ENCODE measurements at places on chromosomes 4 and X.

GRCh38 chr4:162497564-162498167 is 333.9 kb upstream of the FSTL5 start:
- peak; percentile 25 for DNase-seq

DNA sequence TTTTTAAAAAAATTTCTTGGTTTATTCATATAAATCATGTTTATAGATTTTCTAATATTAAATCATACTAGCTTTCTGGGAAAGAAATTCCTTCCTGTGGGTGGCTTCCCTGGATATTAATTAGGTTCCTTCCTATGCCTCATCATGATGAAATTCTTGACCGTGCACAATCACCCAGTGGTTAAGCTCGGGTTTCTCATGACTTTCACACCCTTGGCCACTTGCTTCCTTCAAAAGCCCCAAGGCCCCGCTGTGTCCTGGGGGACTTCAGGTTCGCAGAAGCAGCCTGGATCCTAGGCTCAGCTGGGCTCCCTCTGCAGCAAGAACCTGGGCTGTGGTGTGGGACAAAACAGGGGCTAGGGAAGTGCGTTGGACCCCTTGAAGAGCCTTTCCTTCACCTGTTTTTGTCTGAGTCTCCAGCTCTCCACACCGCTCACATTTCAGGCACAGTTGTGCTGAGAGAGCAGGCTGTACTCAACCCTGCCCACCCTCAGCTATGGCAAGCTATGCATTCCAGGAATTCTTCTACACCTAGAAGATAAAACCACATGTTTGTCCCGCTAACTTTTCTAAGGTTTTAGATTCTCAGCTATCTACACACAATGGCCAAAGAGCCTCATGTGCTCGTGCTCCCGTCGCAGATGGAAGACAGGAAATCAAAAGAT is 48.9 kb upstream of the TMSB15B start:
- no peak for DNase-seq

DNA sequence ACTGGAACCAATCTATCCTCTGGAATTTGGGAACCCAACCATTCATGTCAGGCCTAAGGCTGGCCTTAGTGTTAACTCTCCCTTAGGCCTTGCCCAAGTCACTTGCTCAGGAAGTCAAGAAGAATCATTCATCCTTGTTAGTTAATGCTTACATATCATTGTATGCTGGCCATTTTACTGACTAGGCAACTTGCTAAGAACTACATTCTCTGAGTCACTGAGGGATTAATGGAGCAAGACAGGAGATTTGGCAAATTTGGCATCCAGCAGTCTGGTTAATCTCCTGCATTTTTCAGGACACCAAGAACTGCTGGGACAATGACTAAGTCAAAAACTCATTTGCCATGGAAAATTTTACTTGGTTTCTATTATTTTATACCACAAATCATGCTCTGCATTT is 115.8 kb upstream of the DDIT4L start:
- no peak for DNase-seq

GRCh38 chr4:114062499-114062898 is 83.1 kb upstream of the ARSJ start:
- DNase-seq: no peak

DNA sequence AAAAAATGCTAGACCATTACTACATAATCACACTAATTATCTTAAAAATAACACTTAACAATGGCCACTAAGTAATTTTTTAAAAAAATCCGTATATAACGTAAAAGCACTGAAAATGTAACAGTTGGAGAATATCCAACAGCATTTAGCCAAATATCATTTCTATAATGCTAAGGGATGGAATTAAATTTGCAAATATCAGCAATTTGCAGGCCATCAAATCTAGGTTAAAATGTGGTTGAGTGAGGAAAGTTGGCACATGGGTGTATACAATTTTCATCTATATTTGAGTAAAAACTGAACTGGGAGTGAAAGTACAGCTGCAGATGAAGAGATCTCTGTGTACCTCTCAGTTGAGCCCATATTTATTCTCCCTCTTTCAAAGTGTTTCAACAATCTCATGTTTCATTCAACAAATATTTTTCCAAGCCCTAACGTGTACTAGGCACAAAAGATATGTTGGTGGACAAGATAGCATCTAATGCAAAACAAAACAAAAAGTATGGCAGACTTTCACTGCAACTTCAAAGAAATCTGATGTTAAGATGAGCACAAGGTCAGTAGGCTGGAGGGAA is 63.0 kb downstream of the MBNL3 start:
- no peak for DNase-seq

- DNase-seq: no peak
Measured at GRCh38 chr4:86482306-86483172, 111.6 kb upstream of the PTPN13 start.

GRCh38 chr4:121049072-121049599 is 23.2 kb downstream of the NDNF start:
- no peak for DNase-seq

- no peak for DNase-seq
Measured at GRCh38 chr4:52550186-52550585, 108.9 kb downstream of the USP46 start.

GRCh38 chr4:23861897-23862296 is 27.9 kb downstream of the PPARGC1A start:
- DNase-seq: no peak

- DNase-seq: no peak
Measured at GRCh38 chrX:119638725-119639471, 32.7 kb upstream of the NKRF start.

DNA sequence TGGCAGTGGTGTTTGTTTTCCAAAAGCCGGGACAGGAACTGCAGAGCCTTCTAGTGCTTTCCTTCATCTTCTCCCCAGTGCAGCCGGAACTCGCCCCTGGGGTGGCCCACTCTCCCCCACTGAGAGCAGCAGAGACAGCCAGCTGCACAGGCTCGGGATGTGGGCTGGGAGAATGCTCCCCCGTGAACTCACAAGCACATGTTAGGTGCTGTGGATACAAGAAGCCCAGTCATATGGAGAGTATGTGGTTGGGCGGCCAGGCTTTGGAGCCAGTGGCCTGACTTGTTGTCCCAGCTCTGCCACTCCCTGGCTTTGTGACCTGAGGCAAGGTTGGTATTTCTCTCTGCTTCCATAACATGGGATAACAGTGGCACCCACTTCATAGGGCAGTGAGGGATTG is 9.4 kb upstream of the KIAA0232 start:
- DNase-seq: no peak

DNA sequence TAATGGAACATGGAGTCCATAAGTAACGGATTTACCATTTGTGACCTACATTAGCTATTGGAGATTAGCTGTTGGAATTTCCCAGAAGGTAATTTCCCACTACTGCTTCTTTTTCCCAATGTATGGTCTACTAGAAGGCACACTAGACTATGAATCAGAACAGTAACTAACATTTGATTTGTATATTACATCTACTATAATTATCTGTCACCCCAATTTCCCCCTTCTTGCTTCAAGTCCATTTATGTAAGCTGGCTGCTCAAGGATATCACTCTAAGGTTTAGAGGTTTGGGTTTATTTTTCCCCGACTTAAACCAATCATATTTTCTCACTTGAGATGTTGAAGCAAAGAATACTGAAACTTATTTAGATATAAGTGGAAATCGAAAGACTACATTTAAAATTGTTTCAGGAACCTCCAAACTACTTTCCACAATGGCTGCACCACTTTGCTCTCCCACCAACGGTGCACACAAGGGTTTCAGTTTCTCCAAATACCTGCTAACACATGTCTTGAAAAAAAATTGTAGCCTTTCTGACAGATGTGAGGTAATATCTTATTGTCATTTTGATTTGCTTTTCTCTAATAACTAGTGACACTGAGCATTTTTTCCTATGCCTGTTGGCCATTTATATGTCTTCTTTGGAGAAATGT is 33.3 kb upstream of the H2AZ1 start:
- no peak for DNase-seq

DNA sequence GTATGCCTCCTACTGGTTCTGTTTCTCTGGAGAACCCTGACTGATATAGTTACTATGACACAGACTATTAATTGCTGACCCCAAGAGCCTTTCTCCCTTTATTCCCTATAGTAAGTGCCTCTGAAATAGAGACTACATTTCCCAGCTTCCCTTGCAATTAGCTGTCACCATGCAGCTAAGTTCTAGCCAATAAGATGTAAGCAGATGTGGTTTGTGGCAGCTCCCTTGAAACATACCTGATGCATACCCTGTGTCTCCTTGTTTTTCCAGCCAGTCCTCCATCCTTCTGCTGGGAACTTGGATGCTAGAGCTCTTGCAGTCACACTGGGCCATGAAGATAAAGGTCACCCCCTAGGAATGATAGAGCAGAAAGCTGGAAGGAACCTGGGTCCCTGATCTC is 9.7 kb upstream of the TMEM165 start:
- no peak for DNase-seq

- no peak for DNase-seq
Measured at GRCh38 chrX:46559062-46559461, 13.8 kb upstream of the ZNF674 start.

DNA sequence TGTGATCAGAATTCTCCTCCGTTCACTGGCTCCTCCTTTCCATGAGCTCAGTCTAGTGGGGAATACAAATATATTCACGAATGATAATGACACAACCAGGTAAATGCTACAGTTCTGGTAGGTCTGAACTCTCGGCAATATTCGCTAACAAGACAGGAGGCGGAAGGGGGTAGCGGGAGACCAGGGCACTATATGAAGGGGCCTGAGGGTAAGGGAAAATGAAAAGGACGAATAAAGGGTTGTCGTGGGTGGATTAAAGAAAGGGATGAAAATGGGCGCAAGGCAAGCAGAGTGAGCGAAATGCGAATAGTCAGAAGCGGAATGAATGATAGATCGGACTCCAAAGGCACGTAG is 743 bp downstream of the NKAP start:
- DNase-seq: no peak

DNA sequence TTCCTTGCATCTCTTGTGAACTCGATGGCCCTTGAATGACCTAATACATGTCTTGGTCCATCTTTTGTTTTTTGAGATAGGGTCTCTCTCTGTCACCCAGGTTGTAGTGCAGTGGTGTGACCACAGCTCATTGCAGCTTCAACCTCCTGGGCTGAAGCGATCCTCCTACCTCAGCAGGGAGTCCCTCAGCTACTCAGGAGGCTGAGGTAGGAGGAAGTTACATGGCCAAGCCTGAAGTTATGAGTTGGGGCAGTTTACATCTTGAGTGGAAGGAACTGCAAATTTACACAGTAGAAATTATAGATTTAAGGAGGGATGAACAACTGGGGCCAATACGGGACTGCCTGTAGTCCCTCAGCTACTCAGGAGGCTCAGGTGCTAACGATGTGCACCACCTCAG is 97.2 kb upstream of the METTL14 start:
- no peak for DNase-seq

DNA sequence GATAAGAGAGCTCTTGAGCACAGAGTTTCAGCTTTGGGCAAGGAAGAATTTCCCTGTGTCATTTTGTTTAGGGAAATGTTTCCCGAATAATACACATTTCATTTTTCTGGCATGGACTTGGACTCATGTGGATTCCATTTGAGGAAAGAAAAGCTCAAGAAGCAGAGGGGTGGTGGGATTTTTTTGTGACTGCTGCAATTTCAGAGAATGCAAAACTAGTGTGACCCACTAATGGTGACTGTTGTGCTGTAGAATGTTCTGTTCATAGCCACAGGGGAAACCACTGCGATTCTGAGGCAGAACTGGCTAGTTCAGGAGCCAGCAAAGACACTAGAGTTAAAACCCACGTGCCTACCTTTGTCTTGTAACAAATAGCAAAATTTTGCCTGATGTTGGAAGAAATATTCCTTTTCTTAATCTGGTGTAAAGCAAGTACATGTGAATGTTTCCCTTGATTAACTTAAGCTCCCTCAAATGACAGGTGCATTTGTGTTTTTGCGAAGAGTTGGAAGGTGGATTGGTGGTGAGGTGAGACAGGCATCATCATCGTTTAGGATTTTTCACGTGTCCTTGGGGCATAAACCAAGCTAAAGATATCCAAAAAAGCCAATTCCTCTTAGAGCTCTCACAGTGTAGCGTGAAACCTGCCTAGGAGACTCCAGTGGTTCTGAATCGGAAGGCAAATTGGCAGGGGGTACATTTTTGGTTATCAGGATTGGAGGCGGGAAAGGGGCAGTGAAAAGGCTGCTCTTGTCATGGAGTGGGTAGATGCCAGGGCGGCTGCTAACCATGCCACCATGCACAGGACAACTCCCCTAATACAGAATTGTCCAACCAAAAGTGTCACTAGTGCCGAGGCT is 38.0 kb upstream of the FAM9C start:
- no peak for DNase-seq
